Nucleus accumbens (tissue), 56 donors: ENCODE measurements at places on chromosomes 16 and 17.

GRCh38 chr16:76118344-76118743 lies 158.9 kb upstream of the CNTNAP4 start:
- no peak for DNase-seq

- no peak for DNase-seq
Observed at GRCh38 chr17:65668211-65668610, 106.8 kb upstream of the AXIN2 start.

DNA sequence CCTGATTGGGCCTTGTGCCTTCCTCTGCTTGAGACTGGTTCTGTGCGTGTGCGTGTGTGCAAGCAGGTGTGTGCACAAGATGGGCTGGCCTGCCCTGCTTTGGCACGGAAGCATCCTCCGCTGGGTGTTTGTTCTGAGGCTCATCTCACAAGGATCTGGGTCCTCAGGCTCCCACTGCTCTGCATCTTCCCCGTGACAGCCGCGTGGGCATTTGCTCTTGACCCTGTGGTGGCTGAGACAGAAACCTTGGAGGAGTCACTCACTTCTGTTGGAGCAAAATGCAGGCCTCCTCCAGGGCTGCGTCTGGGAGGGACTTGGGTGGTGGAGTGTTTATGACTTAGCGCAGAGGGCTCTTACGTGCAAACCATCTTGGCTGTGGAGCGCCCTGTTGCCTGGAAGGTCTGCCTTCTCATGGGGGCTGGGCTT lies 119.2 kb downstream of the RPTOR start:
- DNase-seq: no peak

DNA sequence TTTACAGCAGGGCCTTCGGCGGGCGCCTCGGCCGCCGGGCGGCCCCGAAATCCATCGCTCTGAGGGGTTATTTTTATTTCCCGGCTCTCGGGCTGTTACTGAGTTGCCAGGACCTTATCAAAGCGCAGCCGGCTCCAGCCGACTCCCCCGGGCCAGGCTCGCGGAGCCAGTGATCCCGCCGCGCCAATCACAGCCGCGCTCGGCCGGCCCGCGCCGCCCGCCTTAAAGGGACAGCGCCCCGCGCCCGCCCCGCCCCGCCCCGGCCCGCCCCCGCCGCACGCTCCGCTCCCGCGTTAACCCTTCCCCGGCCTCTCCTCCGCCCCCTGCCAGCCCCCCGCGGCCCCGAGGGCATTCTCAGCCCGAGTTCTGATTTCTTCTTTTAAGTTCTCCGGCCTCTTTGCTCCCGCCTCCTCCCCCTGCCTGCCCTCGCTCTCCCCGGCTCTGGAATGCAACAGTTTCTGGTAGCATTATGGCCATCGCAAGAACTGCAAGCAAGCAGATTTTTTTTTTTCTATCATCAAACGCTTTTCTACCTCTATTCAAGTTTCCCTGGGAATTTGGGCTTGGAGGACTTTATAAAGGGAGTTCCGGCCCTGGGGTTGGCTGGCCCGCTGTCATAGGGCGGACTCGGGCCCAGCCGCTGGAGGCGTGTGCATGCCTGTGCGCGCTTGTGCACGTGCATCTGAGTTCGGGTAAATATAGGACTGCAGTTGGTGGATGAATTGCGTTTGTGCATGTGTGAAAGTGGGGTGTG lies at the start of gene AXIN2:
Gene AXIN2 (minus strand): TSS at position 197 of the 754 bp plus-strand sequence. CDS start 3,028 bp downstream, outside the sequence.
- DNase-seq: peak; percentile 83

- no peak for DNase-seq
Observed at GRCh38 chr17:69141431-69142174, at the start of gene ABCA6. ABCA6 (minus strand) TSS chr17:69141895; CDS start chr17:69140703, 1,192 bp downstream.

- DNase-seq: peak; percentile 35
Observed at GRCh38 chr16:10180771-10181163, 1.5 kb downstream of the GRIN2A start.

DNA sequence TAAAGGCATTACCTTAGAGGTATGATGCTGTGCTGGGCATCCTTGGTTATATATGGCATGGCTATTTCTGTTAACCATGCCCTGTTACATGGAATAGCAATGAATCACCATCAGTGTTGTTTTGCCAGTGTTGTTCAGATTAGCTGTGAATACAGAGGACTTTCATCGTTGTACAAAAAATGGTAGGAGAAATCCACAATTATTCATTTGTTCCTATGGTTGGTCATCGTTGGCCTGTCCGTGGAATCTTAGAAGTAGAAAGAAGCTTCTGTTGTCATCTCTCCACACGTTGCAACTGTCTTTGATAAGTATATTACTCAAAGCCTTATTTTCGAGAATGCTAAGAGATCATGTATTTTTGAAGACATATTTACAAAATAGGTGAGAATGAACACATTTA lies 114.3 kb upstream of the CACNG5 start:
- no peak for DNase-seq

- no peak for DNase-seq
Observed at GRCh38 chr17:40556884-40557414, 8.3 kb downstream of the CCR7 start.
